Activated CD4-positive, alpha-beta memory T cell treated with anti-CD3 and anti-CD28 coated beads, Interleukin-2, amount 10 ng/mL, durations not matched to agents 7 days and 5 days (primary cell): ENCODE measurements at places on chromosomes 1 and 21.

GRCh38 chr1:109722908-109723691 is 11.0 kb downstream of the GSTM5 start:
- H3K27me3 ChIP-seq = peaks cover 27% of the 10 kb centered on the region
- H3K36me3 ChIP-seq = no peaks in the 10 kb centered on the region
- H3K27ac ChIP-seq = no peak overlapping the region
- no peak overlapping the region for H3K4me3 ChIP-seq
- H3K4me1 ChIP-seq = peaks cover 5% of the 10 kb centered on the region

- H3K4me1 ChIP-seq = no peaks in the 10 kb centered on the region
- no peaks in the 10 kb centered on the region for H3K27me3 ChIP-seq
- no peak overlapping the region for H3K27ac ChIP-seq
- no peaks in the 10 kb centered on the region for H3K36me3 ChIP-seq
- no peak for DNase-seq
- H3K4me3 ChIP-seq = no peak overlapping the region
These were observed 137.5 kb downstream of the HLX start for GRCh38 chr1:221016751-221017150.

DNA sequence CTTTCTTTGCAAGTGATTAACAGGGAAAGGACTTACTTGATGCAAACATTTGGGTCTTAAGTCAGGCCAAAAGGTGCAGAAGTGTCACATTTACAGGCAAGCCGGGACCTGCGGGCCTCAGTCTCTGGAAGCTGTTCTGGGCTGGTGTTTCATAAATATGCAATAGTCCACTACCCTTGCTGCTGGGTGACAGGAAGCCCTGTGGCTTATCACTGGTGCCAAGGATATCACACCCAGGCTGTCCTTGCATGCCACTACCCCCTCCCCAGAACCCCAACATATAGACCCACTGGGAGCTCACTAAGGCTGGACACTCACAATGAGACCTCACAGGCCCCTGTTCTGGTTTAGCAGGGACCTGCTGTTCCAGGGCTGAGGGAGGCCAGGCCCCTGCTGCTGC is 3.4 kb upstream of the LEFTY2 start:
- no peak overlapping the region for H3K27ac ChIP-seq
- peaks cover 22% of the 10 kb centered on the region for H3K27me3 ChIP-seq

DNA sequence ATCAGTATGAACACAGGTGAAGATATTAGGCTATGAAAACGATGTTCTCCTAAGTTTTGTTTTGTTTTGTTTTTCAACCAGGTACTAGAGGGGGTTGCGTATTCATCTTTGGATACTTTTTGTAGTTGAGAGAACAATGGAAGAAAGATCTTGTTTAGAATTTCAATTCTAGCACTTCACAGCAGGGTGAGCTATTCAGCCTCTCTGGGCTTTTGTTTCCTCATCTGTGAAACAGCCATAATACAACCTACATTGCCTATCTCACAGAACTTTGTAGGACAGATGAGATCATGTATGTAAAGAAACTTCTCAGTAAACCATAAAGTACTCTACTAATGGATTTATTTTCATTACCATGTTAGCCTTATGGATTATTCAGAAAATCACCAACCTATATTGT is 199.5 kb downstream of the GPATCH2 start:
- H3K4me1 ChIP-seq = no peaks in the 10 kb centered on the region
- no peak for DNase-seq
- no peaks in the 10 kb centered on the region for H3K36me3 ChIP-seq
- no peak overlapping the region for H3K4me3 ChIP-seq
- no peaks in the 10 kb centered on the region for H3K27me3 ChIP-seq
- no peak overlapping the region for H3K27ac ChIP-seq

DNA sequence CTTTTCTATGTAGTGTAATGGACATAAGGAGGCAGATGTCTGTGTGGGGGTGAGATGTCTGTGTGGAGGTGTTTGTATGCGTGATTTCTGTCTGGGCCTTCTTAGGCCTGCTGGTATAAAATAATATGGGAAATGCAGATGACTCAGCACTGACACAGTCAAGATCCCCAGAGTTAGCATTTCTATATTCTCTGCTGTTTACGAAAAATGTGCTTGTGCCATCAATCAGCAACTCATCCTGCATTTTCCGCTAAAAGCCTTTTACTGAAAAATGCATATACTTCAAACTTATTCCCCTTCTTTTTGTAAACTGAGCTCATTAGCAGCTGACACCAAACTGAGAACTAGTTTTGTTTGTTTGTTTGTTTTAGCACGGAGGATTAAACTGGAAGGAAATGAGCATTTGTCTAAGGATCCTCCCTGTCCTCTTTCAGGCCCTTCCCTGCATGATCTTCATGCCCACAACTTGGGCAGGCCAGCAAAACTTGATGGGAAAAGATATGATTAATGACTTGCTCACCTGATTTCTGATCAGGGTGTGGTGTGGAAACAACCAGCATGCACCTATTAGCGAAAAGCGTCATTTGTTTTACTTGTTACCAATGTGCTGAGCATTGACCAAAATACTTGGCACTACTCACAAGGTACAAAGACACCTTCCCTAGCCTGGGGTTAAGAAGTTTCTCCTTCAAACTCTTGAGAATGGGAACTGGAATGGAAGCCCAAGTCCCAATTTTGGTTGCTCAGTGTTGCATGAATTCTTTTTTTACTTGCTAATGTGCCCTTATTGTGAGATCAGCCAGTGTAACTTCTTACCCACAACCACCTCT is 77.4 kb downstream of the NDUFS5 start:
- no peak for DNase-seq
- no peak overlapping the region for H3K27ac ChIP-seq
- peaks cover 35% of the 10 kb centered on the region for H3K4me1 ChIP-seq
- H3K36me3 ChIP-seq = peaks cover 2% of the 10 kb centered on the region

- DNase-seq = no peak
- H3K4me1 ChIP-seq = peaks cover 9% of the 10 kb centered on the region
- peak overlapping the region; percentile 51 for H3K4me3 ChIP-seq
- H3K36me3 ChIP-seq = peaks cover 12% of the 10 kb centered on the region
- H3K27me3 ChIP-seq = peaks cover 27% of the 10 kb centered on the region
These were observed 765 bp upstream of the BMP8A start for GRCh38 chr1:39490596-39491145.

- no peak for DNase-seq
- no peak overlapping the region for H3K4me3 ChIP-seq
- H3K27ac ChIP-seq = no peak overlapping the region
- H3K4me1 ChIP-seq = peaks cover 27% of the 10 kb centered on the region
- peaks cover 55% of the 10 kb centered on the region for H3K27me3 ChIP-seq
These were observed 3.8 kb downstream of the COLGALT2 start for GRCh38 chr1:184033711-184034167.

- H3K27ac ChIP-seq = no peak overlapping the region
- no peak overlapping the region for H3K4me3 ChIP-seq
- H3K27me3 ChIP-seq = no peaks in the 10 kb centered on the region
- DNase-seq = no peak
- H3K4me1 ChIP-seq = no peaks in the 10 kb centered on the region
These were observed 229.5 kb downstream of the GRIK3 start for GRCh38 chr1:36804669-36805314.

DNA sequence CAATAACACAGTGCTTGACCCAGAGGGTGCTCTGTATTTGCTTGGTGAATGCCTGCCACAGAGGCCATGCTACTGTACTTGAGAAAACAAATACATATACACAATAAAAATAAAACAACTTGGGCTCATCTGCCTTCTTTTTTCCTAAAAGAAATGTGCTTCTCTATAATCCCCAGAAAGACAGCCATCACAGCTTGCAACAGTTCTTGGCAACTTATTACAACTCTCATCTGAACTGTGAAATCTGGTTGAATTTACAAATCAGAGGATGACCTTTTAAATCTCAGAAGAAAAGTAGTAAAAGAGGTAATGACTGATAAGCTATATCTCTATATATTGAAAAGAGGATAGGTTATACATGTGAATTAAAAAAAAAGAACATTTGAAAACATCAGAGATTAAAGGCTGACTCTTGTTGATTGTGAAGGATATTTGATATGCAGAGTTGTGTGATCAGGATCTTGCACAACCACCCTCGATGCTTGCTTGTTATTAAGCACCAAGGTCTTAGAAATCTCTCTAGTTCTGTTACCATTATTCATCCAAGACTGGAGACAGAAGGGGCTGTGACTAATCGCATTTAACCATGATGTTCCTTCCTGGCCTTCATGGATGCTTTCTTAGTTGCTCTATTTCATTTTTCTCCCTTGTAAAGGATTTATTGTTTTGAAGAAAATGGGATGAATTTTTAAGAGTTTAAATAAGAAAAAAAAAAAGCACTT is 213.4 kb downstream of the APP start:
- no peak overlapping the region for H3K27ac ChIP-seq
- H3K27me3 ChIP-seq = no peaks in the 10 kb centered on the region
- H3K4me1 ChIP-seq = no peaks in the 10 kb centered on the region
- DNase-seq = no peak
- H3K36me3 ChIP-seq = peaks cover 2% of the 10 kb centered on the region
- H3K4me3 ChIP-seq = no peak overlapping the region

- H3K36me3 ChIP-seq = no peaks in the 10 kb centered on the region
- H3K27ac ChIP-seq = no peak overlapping the region
- peaks cover 13% of the 10 kb centered on the region for H3K27me3 ChIP-seq
- peak overlapping the region; percentile 64 for H3K4me3 ChIP-seq
- DNase-seq = peak; percentile 23
These were observed 90.7 kb upstream of the VAMP3 start for GRCh38 chr1:7680207-7680954.

GRCh38 chr1:37814252-37814651 is 6.2 kb upstream of the YRDC start:
- no peaks in the 10 kb centered on the region for H3K27me3 ChIP-seq
- no peak overlapping the region for H3K4me3 ChIP-seq
- H3K27ac ChIP-seq = no peak overlapping the region

DNA sequence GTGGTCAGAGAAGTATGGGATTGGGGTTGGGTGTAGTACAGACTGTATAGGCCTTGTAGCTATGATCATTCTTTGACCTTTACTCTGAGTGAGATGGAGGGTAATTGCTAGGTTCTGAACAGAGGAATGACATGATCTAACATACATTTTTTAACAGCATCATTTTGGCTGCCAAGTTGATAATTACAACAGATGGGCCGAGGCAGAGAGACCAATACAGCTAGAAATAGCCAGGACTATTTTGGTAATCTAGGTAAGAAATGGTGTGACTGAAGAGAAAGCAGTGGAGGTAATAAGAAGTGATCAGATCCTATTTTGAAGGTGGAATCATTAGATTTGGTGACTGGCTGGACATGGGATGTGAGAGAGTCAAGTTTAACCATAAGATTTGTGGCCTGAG is 43.5 kb downstream of the RPAP2 start:
- H3K27me3 ChIP-seq = no peaks in the 10 kb centered on the region
- H3K4me3 ChIP-seq = no peak overlapping the region
- no peaks in the 10 kb centered on the region for H3K4me1 ChIP-seq
- peaks cover 41% of the 10 kb centered on the region for H3K36me3 ChIP-seq
- DNase-seq = no peak

DNA sequence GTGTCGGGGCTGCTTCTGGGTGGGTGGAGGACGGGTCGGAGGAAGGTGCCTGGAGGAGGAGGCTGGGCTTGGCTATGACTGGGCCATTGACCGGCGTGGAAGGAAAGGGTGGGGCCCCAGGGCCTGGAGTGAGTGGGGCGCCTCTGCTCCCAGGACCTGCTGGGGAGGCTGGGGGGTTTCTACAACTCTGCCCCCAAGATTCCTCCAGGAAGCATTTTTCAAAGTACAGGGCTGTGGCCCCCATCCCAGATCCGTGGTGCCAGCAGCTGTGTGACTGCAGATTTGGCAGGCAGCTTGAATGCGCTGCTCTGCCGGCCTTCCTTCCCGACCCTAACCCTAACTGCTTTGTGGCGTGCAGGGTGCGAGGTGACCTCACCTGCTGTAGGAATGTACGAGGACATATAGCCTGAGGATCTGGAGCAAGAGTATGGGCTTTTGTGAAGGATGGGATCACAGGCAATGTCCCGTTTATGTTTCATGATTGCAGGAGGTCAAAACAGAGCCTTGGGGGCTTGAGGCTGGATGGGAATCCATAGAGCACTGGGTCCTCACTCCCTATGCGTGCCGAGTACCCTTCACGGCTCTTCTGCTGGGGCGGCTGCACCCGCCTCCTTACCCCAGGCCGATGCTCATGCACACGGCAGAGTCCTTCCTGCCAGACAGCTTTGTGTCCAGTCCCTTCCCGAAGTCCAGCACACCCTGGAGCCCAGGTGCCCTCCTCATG is 24.7 kb downstream of the TRPM2 start:
- H3K4me3 ChIP-seq = no peak overlapping the region
- no peak for DNase-seq
- peaks cover 3% of the 10 kb centered on the region for H3K27me3 ChIP-seq
- H3K27ac ChIP-seq = no peak overlapping the region
- H3K36me3 ChIP-seq = peaks cover 49% of the 10 kb centered on the region
- H3K4me1 ChIP-seq = peaks cover 30% of the 10 kb centered on the region

GRCh38 chr21:37337179-37337578 is 29.4 kb upstream of the DYRK1A start:
- H3K4me1 ChIP-seq = peaks cover 2% of the 10 kb centered on the region
- no peaks in the 10 kb centered on the region for H3K36me3 ChIP-seq
- no peak overlapping the region for H3K27ac ChIP-seq

DNA sequence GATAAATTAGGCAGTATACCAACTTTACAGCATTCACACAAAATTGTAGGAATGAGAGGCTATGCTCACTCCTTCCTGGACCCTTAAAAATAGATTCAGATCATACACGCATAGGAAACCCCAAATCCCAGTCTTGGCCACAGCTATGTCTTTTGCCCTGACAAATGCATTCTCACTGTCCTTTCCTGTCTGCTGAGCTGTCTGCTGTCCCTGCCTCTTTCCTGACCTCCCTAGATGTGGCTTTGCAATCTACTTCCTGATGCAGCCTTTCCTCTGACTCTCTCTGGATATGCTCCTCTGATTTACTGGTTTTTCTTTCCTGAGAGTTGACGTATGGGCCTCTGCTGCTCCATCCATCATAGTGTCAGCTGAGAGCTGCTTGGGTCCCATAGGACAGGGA is 59.8 kb upstream of the SLC35F3 start:
- H3K27ac ChIP-seq = no peak overlapping the region
- H3K4me1 ChIP-seq = no peaks in the 10 kb centered on the region
- no peaks in the 10 kb centered on the region for H3K27me3 ChIP-seq
- DNase-seq = no peak
- no peak overlapping the region for H3K4me3 ChIP-seq

- H3K36me3 ChIP-seq = no peaks in the 10 kb centered on the region
- peaks cover 7% of the 10 kb centered on the region for H3K27me3 ChIP-seq
- H3K4me1 ChIP-seq = no peaks in the 10 kb centered on the region
- H3K4me3 ChIP-seq = no peak overlapping the region
- H3K27ac ChIP-seq = no peak overlapping the region
These were observed 37.1 kb upstream of the ARHGEF10L start for GRCh38 chr1:17502326-17502778.

GRCh38 chr1:21669258-21670058 is at the start of gene RAP1GAP:
Gene RAP1GAP (minus strand): TSS chr1:21669357. CDS start chr1:21620032, 49,325 bp downstream.
- H3K4me1 ChIP-seq = peaks cover 7% of the 10 kb centered on the region
- DNase-seq = peak; percentile 37
- H3K4me3 ChIP-seq = peak within 1 kb of the TSS; percentile 13
- H3K27me3 ChIP-seq = peaks cover 35% of the 10 kb centered on the region
- H3K27ac ChIP-seq = no peak within 1 kb of the TSS

GRCh38 chr21:31347435-31348032 is 3.5 kb upstream of the TIAM1 start:
- H3K36me3 ChIP-seq = peaks cover 29% of the 10 kb centered on the region
- no peak for DNase-seq
- H3K27me3 ChIP-seq = peaks cover 28% of the 10 kb centered on the region
- H3K27ac ChIP-seq = no peak overlapping the region

GRCh38 chr1:25245809-25246599 is 1.2 kb downstream of the RSRP1 start:
- DNase-seq = no peak
- H3K4me1 ChIP-seq = peaks cover 62% of the 10 kb centered on the region
- peak overlapping the region; percentile 97 for H3K4me3 ChIP-seq
- H3K27ac ChIP-seq = peak overlapping the region; percentile 100
